Upper lobe of right lung (tissue), 1 donor: ENCODE measurements at places on chromosomes 4 and X. TPM values are rescaled to one million over a fixed set of nuclear protein-coding genes. Genes with fewer than 3 reads are reported as not detected.
A peak's percentile ranks its signal among the peaks of the same experiment; 100 is the strongest.

Gene LUZP4
- total RNA-seq = not detected

DNA sequence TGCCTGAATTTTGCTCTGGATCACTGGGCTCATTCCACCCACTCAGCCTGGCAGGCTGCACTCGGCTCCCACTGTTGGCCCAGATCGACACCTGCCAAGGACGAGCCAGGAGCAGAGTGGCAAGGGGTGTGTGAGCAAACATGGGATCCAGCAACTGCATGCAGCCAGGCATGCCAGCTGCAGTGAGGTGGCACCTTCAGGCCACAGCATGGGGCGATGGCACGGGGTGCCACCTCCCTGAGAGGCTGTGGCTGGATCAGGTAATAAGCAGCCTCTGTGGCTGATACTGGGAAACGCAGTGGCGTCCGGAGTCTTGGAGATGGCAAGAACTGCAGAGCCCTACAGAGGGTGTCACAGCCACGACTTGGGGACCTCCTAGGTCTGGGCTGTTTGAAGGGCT lies 244.5 kb upstream of the FSTL5 start:
- DNase-seq = no peak
- H3K4me3 ChIP-seq = no peak overlapping the region
- H3K4me1 ChIP-seq = no peaks in the 10 kb centered on the region
- no peaks in the 10 kb centered on the region for H3K36me3 ChIP-seq
- H3K27me3 ChIP-seq = no peaks in the 10 kb centered on the region

DNA sequence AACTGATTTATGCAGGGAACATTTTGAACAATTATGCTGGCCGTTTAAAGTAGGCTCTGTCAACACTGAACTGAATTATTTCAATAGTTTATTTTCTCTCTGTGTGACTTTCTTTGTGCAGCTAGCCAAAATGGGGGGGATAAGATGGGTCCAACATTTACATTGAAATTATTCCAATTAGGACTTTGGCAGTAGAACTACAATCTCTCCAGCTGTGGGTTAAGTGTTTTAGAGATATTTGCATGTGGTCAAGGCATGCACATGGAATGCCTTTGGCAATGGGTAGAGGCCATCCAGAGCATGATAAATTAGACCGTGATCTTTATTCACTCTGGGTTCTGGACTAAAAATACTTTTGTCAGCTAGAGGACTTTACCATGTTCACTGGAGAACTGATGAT lies 107.9 kb upstream of the ELOVL6 start:
- H3K36me3 ChIP-seq = no peaks in the 10 kb centered on the region
- H3K4me1 ChIP-seq = no peaks in the 10 kb centered on the region
- no peak for DNase-seq

DNA sequence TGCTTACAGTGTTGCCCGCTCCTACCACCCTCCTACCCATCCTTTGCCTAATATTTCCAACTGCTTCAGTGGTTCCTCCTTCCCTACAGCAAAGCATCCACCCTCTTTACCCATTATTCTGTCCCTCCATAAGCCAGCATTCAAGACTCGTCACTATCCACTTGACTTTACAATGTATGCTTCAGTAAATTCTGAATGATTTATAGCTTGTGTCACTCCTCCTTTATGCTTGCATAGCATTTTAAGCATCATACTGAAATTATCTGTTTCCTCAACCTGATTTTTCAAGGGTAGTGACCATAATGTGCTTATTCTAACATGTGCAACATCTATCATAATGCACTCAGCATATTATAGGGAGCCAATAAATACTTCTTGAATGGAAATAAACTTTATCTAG lies 365.5 kb downstream of the RAB28 start:
- H3K27me3 ChIP-seq = no peaks in the 10 kb centered on the region
- DNase-seq = no peak
- H3K36me3 ChIP-seq = no peaks in the 10 kb centered on the region
- H3K27ac ChIP-seq = no peak overlapping the region

Gene DDX53
- not detected for total RNA-seq

DNA sequence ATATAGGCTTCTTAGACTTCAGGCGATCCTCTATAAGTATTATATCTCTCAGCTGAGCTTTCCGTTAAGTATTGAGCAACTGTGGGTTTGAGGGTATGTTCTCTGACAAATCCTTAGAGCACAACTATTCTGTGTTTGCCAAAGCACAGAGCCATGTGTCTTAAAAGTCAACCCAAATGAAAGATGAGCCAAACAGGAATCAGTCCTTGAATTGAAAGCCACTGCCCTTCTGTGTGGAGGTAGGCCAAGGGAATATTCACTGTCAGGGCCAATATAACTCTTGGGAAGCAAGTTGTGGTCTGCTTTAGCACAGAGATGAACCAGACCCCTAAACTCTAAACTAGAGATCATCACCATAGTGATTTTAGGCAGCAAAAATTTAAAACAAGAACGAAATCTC lies 164.0 kb downstream of the STAG2 start:
- no peaks in the 10 kb centered on the region for H3K4me1 ChIP-seq
- no peaks in the 10 kb centered on the region for H3K36me3 ChIP-seq
- DNase-seq = no peak
- H3K27me3 ChIP-seq = no peaks in the 10 kb centered on the region

DNA sequence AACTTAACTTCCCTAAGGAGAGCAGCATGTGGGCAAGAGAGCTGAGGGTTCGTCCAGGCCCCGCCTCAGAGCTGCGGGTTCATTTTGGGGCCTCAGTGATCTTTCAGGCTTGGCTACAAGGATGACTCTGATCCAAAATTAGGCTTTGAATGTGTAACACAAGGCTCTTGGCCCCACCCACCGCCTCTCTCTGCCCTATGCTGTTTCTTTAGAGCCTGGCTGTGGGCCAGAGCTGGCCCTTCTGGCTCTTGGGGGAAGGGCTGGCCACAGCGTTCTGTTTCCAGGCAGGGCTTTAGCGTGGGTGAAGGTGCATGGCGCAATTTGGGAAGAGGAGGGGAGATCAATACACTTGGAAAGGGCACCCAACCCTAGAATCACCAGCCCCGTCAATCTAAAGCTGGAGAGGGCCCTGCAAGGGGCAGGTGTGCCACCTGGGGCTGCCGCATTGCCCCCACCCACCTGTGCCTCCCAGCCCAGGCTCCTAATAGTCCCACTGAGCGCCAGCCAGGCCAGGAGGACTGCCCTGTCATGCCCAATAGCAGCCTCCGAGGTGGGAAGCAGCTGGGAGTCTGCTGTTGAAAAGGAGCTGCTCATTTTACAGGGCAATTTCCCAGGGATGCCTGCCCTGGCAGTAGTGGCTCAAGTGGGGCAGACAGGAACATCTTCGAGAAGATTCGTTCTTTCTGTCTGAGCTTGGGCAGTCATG lies 84.5 kb upstream of the MAML3 start:
- H3K27me3 ChIP-seq = no peaks in the 10 kb centered on the region
- peak overlapping the region; percentile 7 for H3K4me3 ChIP-seq
- H3K36me3 ChIP-seq = no peaks in the 10 kb centered on the region
- peak overlapping the region; percentile 74 for H3K27ac ChIP-seq

GRCh38 chrX:108299101-108299591 lies 139.1 kb downstream of the COL4A6 start:
- DNase-seq = no peak
- no peaks in the 10 kb centered on the region for H3K4me1 ChIP-seq
- no peak overlapping the region for H3K4me3 ChIP-seq
- no peak overlapping the region for H3K27ac ChIP-seq
- H3K36me3 ChIP-seq = no peaks in the 10 kb centered on the region
- no peaks in the 10 kb centered on the region for H3K27me3 ChIP-seq

- H3K4me1 ChIP-seq = peaks cover 14% of the 10 kb centered on the region
- H3K27me3 ChIP-seq = no peaks in the 10 kb centered on the region
- H3K4me3 ChIP-seq = no peak overlapping the region
Observed at GRCh38 chr4:183441276-183441675, 3.2 kb upstream of the CDKN2AIP start.

- DNase-seq = no peak
- no peak overlapping the region for H3K4me3 ChIP-seq
- H3K36me3 ChIP-seq = no peaks in the 10 kb centered on the region
- H3K4me1 ChIP-seq = no peaks in the 10 kb centered on the region
Observed at GRCh38 chr4:134388351-134388750, 186.8 kb upstream of the PABPC4L start.

GRCh38 chrX:25275159-25275558 lies 259.4 kb upstream of the ARX start:
- no peaks in the 10 kb centered on the region for H3K4me1 ChIP-seq
- H3K36me3 ChIP-seq = no peaks in the 10 kb centered on the region
- H3K27me3 ChIP-seq = no peaks in the 10 kb centered on the region
- H3K27ac ChIP-seq = no peak overlapping the region
- H3K4me3 ChIP-seq = no peak overlapping the region
